ENCODE measurements at places on chromosomes 7 and 10.

DNA sequence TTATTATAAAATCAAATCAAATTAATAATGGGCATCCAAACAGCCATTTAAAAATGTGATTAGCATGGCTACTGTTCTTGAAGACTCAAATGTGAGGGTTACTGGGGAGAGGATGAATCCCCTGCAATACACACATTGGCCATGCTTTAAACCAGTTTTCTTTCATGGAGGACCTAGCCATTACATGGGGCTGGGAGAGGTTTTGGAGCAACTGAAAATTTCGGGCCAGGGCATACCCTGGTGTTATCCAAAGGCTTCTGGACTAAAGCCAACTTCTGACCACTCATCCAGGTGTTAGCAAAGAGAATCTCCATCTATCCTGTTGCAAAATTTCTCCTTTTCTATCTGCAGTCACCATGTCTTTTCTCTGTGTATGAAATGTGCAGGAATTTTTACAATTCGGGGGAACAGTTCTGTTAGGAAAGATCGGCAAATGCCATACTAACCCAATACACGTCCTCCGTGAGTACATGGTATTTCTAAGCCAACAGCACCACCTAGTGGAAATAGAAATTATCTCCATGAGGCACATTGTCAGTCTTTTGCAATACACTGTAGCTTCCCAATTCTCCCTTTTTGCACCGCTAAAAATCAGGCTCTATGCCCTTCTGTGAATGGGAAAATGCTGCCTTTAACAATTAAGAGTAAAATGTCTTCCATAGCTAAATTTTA, 47.0 kb upstream of the ZNF107 start:
- DNase-seq, result peak; percentile 8

DNA sequence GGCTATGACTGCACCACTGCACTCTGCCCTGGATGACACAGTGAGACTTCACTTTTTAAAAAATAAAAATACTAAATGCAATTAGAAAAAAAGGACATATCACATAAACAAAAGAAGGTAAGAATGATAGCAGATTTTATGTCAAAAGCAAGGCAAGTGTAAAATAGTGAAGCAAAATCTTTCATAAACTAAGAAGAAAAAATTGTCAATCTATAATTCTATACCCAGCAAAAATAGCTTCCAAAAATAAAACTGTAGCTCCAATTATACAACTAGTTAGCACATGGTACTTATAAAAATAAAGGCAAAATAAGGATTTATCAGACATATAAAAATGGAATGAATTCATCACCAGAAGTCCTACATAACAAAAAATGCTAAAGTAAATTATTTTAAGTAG, 85.4 kb upstream of the SVIL start:
- no peak for DNase-seq

- DNase-seq, result no peak
Observed at GRCh38 chr10:71072823-71073210, 139.6 kb upstream of the UNC5B start.

DNA sequence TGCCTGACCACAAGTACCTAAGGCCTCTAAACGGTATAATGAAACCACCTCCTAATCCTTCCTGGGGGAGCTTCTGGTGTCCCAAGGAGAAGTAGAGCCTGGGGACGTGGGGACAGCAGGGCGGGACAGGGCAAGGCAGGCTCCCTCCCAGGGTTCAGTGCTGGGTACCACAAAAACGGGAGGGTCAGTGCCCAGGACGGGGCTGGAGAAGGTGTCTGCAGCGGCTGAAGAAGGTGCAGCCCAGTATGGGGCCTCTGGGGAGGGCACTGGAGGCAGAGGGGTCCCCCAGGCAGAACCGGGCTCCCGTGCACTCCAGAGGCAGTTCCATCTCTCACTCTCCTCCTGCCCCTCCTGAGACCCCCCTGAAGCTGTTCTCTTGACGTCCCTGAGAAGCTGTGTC, 46.2 kb downstream of the DPYSL4 start:
- DNase-seq, result no peak

- DNase-seq, result no peak
Observed at GRCh38 chr7:123319911-123320310, 120.1 kb upstream of the SLC13A1 start.

- DNase-seq, result no peak
Observed at GRCh38 chr7:13540429-13540828, 449.0 kb downstream of the ETV1 start.

GRCh38 chr10:125024497-125025234, 82.7 kb downstream of the ZRANB1 start:
- no peak for DNase-seq

- no peak for DNase-seq
Observed at GRCh38 chr7:55048221-55048859, 29.5 kb downstream of the EGFR start.

- DNase-seq, result no peak
Observed at GRCh38 chr7:26965724-26966123, 101.3 kb upstream of the SKAP2 start.

DNA sequence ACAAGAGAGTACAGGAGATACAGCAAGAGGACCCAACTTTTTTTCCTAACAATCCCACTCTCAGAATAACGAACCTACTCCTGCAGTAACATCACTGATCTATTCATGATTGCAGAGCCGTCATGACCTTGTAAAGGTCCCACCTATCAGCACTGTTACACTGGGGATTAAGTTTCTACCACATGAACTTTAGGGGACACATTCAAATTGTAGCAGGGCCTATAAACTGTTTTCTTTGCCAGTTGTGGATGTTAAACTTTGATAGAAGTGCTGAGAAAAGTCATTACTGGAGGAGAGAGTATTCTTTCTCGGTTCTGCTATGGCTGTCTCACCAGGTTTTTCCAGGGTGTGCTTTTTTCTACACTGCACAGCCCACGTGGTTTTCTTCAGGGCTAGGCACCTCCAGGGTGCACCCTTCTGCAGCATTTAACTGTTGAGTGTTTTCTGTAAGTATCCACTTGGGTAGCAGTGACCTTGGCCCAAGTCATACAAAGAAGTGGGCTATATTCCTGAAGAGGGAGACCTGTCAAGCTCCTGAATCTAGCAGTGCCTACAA, 131.6 kb upstream of the AHR start:
- DNase-seq, result no peak

DNA sequence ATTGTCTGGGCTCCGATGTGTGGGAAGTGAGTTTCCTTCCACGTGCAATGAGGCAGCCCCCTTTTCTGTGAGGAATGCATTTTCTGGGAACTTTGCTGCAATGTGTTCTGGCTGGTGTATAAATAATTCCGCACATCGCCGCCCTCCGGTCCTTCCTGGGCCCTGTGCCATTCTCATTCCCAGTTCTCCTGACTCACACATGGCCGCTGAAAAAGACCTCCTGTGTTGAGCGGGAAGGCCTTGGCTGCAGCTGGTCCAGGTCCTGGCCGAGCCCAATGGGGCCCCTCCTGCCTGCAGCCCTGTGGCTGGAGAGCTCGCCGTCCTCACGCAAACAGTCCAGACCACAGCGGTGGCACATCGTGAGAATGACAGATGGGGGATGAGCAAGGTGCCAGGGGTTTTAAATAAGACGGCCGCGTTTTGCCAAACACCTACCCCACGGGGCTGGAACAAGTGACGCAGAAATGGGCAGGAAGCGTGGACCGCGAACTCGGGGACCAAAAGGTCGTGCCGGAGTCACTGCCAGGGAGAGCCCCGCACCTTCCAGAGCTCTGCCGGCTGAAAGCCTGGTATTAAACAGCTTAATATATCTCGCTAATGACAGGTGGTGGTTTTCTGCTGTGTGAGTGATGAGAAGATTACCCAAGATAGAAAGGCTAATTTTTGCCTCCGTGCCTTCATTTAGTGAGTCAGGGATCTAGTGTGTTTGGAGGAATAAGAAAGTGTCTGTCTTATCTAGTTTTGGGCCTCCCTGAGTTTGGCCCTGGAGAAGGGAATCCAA, 37.0 kb downstream of the FAM20C start:
- no peak for DNase-seq

- no peak for DNase-seq
Observed at GRCh38 chr10:76202777-76203176, 771.4 kb downstream of the LRMDA start.

GRCh38 chr10:52391927-52392602, 78.0 kb downstream of the DKK1 start:
- no peak for DNase-seq

DNA sequence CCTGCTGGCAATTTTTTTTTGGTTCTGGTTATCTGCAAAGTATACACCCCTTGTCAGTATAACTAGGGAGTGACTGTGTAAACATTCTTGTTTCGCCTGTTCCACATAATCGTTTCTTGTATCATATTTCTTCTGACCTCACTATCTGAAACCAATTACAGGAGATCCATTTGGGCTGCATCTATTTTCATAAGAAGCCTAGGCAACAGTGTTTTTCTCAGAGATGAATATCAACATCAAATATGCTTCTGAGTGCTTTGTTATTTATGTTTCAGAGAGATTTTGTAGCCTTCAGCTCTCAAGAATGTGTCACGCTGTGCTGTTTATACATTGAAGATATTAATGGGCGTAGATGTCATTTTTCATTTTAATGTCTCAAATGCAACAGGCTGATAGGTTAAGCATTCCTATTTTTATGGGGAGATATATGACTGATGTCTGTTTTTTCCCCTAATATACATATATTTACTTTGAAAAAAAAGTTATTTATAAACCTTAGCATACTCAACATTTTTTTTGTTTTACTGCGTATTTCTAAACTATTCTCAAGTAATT, 115.5 kb downstream of the FOXP2 start:
- DNase-seq, result no peak

DNA sequence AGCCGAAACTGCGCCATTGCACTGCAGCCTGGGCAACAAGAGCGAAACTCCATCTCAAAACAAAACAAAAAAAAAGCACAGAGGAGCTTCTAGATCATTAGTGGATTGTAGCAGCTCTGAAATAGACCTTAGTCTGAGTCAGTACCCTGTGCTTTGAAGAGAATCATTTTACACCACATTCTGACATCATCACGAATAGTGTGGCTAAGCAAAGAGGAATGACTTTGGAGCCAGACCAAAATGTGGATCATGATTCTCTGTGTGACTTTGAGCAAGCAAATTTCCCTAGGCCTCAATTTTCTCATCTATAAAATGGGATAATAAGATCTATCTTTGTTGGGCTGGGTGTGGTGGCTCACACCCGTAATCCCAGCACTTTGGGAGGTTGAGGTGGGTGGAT, 618.9 kb downstream of the CALN1 start:
- no peak for DNase-seq

DNA sequence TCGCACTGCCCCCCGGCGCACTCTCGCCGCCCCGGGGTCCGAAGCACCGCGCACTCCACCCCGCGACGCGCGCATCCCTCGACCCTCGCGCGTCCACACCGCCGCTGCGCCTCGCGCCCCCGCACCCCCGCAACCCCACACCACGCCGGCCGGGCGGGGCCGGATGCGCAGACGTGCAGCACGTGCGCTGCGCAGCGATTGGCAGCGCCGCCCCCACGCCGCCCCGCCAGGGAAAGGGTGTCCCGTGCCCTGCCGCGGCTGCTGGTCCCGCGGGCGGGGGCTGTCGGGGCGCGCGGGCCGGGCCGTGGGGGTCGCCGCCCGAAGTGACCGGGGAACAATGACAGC, 53.7 kb upstream of the KDM7A start:
- DNase-seq, result no peak

DNA sequence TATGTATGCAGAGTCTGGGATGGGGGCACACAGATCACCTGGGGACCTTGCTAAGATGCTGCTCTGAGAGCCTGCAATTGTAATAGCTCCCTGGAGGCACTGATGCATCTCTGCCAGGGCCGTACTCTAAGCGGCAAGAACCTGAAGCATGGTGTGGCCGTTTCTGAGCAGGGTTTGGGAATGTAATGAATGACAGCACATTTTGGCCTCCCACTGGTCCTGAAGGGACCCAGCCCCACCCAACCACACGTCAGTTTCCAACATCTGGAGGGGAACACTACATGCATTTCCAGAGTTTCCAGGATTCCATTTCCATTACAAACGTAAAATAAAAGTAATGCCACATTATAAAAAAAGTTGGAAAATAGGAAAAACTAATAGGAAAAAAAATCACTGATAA, 14.0 kb downstream of the ZCCHC24 start:
- no peak for DNase-seq

GRCh38 chr10:104563548-104563947, 77.5 kb upstream of the SORCS3 start:
- DNase-seq, result no peak

DNA sequence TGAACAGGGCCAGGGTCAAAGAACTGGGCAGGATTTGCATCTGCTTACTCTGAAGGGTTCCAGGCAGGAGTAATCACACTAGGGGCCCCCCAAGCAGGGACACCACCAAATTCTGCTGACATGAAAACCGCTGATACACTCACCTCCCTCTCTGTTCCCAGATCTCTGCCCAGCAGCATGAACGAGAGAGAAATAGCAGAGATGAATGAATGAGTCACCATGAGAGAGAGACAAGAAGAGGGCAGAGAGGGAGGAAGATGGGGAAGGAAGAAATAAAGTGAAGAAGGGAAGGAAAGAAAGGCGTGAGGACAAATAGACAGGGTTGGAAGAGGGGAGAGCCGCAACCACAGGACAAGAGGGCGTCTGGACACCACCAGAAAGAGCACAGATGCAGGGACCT, 285.9 kb upstream of the NEBL start:
- no peak for DNase-seq

GRCh38 chr10:17951868-17952371, at the start of gene SLC39A12:
Gene SLC39A12 (plus strand): TSS chr10:17951918. CDS start chr10:17953277, 1,359 bp downstream.
- DNase-seq, result no peak

DNA sequence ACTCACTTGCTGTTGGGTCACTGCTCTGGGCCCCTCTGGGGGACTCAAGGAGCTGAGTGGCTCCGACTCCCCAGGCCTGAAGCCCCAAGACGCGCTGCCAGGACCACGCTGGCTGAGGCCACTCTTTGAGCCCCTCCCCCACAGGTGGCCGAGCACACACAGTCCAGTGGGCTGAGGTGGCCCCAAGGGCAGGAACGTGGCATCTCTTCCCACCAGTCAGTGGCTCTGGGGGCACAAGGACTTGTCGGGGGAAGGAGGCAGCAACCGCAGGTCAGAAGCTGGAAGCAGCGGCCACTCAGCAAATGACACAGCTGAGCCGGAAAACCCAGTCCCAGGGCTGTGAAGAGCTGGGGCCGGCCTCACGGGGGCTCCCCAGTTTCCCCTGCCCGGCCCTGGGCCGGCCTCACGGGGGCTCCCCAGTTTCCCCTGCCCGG, 24.1 kb downstream of the GRIFIN start:
- no peak for DNase-seq

DNA sequence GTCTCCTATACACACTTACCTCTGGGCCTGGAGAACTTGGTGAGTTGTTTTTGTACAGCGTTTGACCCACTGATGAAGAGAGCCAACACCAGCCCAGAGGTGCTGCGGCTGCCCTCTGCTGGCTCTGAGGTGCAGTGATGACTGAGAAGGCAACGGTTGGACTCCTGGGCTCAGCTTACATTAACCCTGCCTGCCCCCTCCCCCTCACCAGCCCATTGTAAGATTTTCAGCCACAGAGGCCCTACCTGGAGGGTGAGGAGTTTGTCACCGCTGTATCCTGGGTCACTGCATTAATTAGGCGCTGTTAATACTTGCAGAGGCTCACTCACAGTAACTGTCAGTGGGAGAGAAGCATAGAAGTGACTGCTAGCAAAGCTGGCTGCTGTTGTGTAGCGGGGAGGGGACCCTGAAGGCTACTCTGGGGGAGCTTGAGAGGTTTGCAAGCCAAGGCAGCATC, 19.0 kb upstream of the ANKRD2 start:
- DNase-seq, result no peak
